Hematopoietic multipotent progenitor cell treated with erythropoietin and hydrocortisone succinate and interleukin-3 and kit ligand, for 17 days (in vitro differentiated cells): ENCODE measurements at places on chromosomes 6 and 20.

DNA sequence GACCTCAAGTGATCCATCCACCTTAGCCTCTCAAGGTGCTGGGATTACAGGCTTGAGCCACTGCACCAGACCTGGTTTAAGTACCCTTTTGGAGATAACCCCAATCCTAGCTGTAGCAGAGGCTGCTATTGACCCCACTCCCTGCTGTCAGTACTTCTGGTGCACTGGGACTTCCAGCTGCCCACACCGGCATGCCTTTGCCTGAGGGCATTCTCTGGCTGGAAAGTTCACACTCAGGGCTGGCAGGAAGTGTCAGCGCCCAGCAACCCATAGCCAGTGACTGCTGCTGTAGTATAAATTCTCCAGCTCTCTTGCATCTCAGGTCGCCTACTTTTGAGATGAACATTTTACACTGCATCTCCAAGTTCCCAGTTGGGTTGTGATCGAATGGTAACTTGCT lies 75.3 kb downstream of the UTRN start:
- DNase-seq: no peak

- DNase-seq: no peak
These were observed 22.0 kb downstream of the CD164 start for GRCh38 chr6:109360281-109360680.

- no peak for DNase-seq
These were observed 23.9 kb downstream of the INSM1 start for GRCh38 chr20:20391766-20392165.

- DNase-seq: no peak
These were observed 50.5 kb downstream of the HIVEP1 start for GRCh38 chr6:12062605-12063004.

DNA sequence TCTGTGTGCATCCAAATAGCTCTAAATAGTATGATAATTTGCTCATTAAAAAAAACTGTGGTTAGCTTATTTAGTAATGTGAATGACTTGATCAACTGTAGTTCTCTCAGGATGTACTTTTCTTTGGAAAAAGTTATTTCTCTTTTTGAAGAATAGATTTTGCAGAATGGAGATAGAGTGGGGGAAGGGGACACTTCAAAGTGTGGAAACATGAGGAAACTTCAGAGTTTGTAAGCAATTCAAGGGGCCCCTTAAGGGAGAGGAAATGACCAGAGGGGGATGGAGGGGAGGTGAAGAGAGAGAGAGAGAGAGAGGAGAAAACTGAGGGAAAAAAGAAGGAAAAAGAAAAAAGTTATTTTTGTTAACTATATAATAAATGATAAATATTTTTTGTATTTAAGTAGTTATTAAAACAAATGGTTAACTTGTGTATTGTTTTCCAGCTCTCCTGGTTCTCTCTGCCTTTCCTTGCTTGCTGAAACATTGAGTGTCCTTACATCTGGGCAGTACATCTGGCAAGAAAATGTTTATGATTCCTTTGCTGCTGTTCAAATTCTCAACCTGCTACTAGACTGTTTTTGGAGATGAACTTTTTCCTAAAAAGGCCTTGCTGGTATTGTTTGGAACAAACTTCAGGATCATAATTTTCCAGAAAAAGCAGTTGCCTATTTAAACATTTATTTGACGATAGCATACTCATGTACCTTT lies 497.5 kb upstream of the CITED2 start:
- no peak for DNase-seq

DNA sequence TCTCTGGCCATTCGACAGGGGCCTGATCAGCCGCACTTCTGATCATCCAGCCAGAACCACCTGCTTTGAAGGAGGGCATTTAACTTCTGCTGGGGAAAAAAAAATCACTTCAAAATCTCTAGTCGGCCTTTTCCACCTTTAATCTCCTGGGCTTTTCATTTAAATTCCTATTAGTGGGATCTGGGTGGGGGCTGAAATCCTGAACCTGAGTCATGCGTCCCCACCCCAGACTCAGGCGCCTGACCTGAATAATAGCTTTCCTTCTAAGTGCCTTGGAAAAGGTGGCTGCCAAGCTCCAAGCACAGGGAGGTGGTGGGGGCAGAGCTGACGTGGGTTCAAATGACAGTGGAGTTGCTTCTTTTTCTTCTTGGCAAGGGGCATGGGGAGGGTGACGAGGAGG lies 246.0 kb upstream of the EXOC2 start:
- no peak for DNase-seq

DNA sequence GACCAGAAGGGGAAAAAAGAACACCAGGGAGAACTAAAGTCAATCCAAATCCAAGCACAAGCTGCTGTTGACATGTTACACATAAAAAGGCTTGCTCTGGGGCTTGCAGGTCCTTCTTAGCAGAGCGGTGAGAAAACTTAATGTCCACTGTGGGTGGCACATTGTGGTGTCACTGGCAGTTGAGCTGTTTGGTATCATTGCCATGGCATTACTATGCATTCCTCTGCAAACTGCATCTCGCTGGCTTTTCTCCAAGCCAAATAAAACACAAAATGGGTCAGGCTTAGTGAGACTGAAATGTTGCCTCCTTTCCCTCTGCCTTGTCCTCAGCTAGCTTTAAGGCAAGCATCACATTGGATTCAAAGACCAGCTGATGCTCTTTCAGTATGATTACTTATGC lies 40.9 kb downstream of the LY86 start:
- no peak for DNase-seq
